Tibial nerve (tissue), 4 donors: ENCODE measurements at places on chromosomes 2 and 18.

DNA sequence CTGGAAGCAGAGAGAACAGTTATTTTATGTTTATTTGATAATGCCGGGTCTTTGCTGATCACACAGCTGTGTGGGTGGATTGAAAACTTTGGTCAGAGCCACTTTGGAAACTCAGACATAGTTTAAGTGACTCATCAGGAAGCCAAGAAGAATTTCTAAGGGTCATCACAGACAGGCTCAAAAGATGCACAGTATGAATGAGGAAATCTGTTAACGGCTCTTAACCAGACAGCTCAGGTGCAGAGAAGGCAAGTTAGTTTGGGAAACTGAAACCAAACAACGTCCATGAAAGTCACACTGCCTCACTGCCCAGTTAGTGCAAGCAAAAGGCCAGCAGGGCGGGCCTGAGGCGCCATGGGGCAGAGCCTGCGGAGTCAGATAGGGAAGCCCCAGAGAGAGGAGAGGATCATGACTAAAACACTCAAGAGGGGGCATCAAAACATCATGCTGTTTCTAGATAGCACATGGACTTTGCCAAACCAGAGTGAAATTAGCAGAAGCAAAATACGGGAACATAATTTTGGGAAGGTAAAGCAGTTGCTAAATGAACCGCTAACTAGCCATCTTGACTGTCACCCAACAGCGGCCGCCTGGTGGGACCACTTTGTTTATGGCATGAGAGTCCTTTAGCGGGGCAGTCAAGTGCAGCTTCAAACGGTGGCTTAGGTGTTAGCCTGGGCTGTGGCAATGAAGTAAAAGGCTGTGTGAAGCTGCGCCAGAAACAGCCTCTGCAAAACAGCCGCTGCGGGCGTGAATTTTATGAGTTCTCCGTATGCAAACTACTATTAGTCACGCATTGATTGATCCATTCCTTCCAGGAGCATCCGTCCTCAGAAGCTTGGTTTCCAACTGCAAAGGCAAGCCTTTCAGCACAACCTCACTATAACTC, 101.2 kb downstream of the KCTD18 start:
- DNase-seq: no peak

- DNase-seq: no peak
These were observed 361.2 kb upstream of the SOX11 start for GRCh38 chr2:5330961-5331360.

GRCh38 chr2:100831158-100831750, 11.3 kb downstream of the NPAS2 start:
- no peak for DNase-seq

DNA sequence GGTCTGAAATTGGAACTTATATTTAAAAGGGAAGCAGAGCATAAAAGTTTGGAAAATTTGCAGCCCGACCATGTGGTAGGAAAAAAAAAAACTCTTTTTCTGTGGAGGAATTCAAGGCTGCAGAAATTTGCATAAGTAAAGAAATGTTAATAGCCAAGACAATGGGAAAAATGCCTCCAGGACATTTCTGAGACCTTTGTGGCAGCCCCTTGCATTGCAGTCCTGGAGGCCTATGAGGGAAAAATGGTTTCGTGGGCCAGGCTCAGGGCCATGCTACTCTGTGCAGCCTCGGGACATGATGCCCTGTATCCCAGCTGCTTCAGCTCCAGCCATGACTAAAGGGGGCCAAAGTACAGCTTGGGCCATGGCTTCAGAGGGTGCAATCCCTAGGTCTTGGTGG, 71.9 kb upstream of the SLC16A14 start:
- DNase-seq: no peak

DNA sequence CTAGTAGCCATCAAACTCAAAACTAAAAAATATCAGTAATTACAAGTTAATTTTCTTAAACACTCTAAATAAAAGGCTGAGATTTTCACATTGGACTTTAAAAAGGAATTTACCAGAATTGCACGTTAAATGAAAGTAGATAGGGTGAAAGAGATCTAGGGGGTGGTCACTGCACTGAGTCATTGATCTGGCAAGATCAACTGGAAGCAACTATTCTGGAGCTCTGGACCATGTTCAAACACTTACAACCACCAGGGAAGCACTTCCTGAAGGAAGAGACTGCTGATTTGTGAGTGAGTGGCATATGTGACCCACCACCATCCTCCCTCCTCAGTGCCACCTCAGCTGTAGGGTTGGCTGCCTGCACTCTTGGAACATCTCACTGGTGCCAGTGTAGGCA, 111.8 kb downstream of the UGGT1 start:
- no peak for DNase-seq

- DNase-seq: no peak
These were observed 18.2 kb upstream of the SEH1L start for GRCh38 chr18:12929477-12930083.

DNA sequence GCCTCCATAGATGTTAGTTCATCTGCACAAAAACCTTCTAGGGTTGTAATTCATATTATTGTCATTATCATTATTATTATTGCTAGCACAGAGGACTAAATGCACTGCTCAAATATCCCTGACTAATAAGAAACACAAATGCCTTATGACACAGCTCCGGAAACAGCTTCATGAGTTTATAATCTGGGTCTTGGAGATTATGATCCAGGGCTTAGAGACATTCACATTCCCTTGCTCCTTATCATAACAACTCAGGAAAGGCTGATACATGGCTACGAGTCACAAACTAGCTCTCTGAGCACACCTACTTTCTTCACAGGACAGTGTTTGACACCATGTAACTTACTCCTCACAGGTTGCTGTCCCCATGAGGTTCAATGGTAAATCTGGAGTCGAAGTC, 102.2 kb upstream of the TTC39C start:
- DNase-seq: no peak

DNA sequence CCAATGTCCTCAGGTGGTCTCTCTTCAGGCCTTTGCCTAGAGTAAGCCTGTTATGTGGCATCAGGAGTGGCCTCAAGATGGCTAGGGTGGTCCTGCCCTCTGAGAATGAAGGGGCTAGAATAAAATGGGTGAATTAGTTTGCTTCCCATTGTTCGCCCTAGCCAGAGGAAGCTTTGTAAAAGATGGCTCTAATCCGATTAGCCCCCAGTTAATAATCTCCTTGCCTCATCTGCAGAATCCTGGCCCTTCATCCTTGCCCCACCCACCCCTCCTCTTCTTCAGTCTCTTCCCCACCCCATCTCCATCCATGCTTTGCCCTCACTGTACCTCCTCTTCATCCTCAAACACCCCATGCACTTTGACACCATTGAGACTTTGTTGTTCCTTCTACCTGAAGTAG, 57.4 kb upstream of the LGALSL start:
- DNase-seq: no peak

GRCh38 chr2:42566837-42567321, 1.6 kb upstream of the MTA3 start:
- DNase-seq: no peak

- DNase-seq: no peak
These were observed 58.1 kb downstream of the DGKD start for GRCh38 chr2:233412405-233412804.

DNA sequence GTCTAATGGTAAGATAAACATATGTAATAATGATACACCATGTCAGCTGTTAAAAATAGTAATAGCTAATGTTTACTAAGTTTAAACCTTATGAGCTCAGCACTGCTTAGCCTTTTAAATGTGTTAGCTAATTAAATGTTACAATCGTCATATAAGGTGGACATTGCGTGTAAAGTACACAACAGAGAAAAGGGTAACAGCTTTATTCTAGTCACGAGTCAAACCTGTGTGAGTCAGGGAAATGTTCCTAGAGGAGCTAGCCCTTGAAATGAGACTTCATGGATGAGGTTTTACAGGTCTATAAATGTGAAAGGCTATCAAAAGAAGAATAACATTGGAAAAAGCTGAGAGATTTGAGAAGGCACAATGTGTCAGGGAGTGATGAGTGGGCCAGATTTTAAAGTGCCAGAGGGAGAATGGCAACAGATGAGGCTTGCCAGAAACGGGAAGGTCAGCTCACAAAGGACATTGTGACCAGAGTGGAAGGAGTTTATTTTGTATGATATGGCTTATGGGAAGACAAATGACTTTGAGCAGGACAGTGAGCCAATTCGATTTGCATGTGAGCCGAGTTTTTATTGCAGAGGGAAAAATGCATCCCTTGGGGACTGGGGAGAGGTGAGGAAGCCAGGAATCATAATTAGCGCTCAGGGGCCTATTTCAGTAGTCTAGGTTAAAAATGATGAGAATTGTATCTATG, 276.3 kb downstream of the CTNNA2 start:
- no peak for DNase-seq

- no peak for DNase-seq
These were observed 4.7 kb downstream of the AGAP1 start for GRCh38 chr2:235498541-235498940.

GRCh38 chr2:164335947-164336346, 285.3 kb downstream of the GRB14 start:
- no peak for DNase-seq

DNA sequence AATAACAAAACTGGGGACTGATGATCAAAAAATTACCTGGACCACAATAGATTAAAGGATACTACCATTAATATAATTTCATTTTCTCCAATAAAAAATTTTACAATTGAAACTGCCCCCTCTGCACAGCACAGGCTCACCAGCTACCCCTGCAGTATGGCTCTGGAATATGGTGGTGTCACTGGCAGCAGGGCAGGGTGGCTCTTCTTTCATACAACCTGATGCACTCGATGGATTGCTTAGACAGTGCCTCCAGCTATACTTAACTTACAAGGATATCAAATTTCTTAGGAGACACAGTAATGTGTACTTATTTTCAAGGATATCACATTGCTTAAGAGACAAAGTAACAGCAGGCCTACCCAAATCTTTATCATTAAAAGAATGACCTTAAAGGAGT, 124.0 kb downstream of the PRELID3A start:
- no peak for DNase-seq

DNA sequence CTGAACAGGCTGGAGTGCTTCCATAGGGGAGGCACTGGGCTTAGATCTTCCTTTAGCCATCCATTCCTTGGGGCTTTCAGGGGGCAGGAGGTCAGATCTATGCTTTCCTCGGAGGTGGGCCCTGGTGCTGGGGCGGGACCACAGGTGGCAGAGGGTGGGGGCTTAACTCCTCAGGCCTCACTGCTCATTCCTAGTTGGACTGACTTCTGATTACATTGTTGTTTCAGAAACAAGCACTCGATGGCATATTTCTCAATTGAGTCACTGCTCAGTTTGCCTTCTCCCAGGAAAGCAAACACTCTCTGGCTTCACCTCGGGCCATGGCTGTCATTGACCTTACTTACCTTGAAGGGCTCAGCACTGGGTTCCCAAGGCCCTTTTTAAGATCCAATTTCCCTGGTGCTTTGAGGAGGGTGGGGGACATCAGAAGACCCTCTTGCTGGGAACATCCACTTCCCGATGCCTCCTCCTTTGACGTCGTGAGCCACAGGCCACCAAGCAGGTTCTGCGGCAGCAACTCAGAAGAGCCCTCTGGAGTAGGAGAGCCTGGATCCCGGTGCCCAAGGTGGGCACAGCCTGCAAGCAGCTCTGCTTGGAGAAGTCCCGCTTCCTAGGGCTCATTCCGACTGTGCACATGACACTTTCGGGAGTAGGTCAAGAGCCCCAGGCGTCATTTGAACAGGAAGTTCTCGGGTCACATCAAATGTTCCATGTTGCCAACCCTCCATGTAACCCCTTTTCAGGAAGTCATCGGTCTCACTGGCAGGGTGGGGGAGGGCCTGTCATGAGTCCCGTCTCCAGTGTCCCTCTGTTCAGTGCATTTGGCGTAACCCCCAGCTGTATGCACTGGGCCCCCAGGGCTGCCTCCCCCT, 40.6 kb downstream of the SDC1 start:
- DNase-seq: no peak

- no peak for DNase-seq
These were observed 79.7 kb downstream of the AGAP1 start for GRCh38 chr2:235573331-235574221.

- DNase-seq: no peak
These were observed 28.7 kb upstream of the RPRD1A start for GRCh38 chr18:36095936-36096519.

- peak; percentile 28 for DNase-seq
These were observed 29.6 kb downstream of the SH3BP4 start for GRCh38 chr2:234981197-234982095.

GRCh38 chr2:144516981-144517865, 2.7 kb downstream of the ZEB2 start:
- DNase-seq: no peak

DNA sequence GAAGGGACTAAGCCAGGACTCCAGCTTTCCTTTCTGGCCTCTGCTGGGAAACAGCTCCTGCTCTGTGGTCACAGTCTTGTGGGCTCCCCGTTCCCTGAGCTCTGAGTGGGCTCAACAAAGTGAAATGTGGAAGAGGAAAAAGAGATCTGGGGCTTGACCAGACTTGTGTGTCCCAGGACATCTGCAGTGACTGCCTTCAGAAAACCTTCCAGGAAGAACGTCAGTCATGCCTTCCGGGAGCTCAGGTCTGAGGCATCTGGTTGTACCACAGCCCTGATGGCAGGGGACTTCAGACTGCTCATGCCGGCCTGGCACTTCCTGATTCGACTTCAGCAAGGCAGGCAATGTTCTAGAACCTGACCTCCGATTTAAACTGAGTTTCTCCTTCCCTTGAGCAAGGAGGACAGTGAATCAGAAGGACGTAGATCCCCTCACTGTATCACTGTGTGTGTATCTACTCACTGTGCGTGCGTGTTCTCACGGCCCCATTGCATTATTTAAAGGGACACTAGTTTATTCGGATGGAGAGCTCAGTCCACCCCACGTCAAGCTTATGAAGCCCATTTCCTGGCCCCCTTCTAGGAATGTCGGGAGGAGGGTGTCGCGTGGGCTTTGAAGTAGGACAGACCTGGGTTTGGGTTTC, 548 bp upstream of the FBLN7 start:
- DNase-seq: no peak

DNA sequence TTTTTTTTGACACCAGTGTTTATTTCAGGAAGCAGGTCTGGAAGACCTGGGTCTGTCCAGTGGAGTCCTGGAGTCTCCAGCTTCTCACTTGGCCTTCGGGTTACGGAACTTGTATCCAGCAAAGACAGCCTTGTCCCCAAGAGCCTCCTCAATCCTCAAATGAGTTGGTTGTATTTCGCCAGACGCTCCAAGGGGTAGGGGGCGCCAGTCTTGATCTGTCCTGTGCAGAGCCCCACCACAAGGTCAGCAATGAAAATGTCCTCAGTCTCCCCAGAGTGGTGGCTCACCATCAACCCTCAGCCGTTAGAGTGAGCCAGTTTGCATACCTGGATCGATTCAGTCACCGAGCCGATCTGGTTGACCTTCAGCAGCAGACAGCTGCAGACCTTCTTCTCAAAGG, 21.9 kb downstream of the ASXL2 start:
- DNase-seq: no peak

GRCh38 chr2:152407204-152407721, 72.3 kb downstream of the FMNL2 start:
- DNase-seq: peak; percentile 31

DNA sequence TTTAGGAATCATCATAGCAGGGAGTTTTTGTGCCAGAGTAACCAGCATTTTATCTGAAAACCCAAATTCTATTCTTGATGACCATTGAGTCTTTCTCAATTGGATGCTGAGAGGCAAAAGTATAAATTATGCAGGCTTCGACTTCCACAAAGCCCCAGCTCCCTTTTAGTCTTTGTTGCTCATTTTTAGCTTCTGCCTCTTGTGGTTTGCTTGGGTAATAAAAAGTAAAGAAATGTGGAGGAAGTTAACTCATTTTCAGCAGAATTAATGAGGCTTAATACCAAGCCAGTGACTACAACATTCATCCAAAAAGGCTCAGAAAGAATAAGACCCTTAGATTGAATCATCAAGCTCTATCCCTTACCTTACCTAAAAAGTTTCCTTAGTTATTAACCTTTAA, 18.6 kb downstream of the ERMN start:
- no peak for DNase-seq

GRCh38 chr18:50924372-50924771, 43.5 kb upstream of the ELAC1 start:
- no peak for DNase-seq
